ENCODE measurements at places on chromosomes 6 and 20.

DNA sequence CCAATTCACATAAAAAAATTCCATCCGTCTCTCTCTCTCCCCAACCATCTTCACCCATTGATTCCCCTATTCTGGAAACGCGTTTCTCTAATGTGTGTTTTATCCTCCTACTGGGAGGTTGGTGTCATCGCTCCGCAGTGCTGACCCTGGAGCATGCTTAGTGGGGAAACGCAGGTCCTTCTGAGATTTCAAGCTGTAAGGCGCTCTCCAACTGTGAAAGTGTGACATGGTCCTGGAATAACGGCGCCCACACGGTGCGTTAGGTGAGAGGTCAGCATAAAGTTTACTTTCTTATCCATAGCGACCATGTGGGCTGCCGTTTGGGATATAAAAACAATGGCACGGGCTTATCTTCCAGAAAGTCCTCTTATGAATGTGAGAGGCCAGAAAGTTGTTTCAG lies 123.9 kb downstream of the WDR27 start:
- no peak for DNase-seq

GRCh38 chr6:2505624-2506023 lies 245.1 kb downstream of the MYLK4 start:
- DNase-seq: no peak

- DNase-seq: peak; percentile 79
Measured at GRCh38 chr6:113995634-113996033, 24.7 kb upstream of the HDAC2 start.

DNA sequence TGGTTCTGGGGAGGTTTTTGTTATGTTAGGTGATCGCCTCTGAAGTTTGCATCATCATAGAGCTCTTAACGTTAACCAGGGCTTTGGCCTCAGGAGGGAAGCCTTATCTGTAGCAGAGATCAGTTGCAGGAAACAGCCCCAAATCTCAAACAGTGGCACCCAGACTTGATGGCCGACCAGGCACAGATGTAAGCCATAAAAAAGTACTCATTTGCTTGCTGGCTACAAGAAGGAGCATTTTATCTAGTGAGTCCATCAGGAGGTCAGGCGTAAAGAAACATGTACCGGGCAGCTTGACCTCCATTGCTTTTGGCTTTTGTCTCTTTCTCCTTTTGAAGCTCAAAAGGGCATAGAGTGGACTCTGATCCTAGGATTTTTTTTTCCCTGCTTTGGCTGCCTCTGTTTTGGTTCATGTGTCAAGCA lies 122.3 kb downstream of the CCDC170 start:
- DNase-seq: no peak

- DNase-seq: no peak
Measured at GRCh38 chr6:35048631-35049083, 92.5 kb downstream of the TCP11 start.

- no peak for DNase-seq
Measured at GRCh38 chr6:129206821-129207220, 323.9 kb downstream of the LAMA2 start.

DNA sequence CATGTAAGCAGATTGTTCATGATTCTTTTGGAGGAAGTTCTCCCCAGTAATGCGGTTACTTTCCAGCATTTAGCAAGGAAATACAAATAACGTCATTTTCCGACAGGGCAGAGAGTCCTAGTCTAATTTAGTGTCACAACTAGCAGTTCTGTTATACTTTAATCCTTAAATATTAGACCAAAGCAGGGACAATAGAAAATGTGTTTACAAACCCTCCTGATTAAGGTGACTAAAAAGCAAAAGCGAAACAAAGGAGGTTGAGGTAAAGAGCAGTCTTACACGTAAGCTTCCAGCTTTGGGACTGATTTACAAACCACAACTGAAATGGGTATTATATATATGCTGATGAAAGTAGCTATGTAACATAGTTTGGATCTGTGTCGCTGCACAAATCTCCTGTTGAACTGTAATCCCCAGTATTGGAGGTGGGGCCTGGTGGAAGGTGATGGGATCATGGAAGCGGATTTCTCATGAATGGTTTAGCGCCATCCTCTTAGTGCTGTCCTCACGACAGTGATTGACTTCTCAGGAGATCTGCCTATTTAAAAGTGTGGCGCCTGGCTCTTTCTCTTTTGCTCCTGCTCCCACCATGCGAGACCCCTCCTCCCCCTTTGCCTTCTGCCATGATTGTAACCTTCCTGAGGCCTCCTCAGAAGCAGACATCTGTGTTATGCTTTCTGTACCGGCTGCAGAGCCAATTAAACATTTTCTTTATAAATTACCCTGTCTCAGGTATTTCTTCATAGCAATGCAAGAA lies 81.9 kb downstream of the PLCB1 start:
- DNase-seq: no peak

- DNase-seq: peak; percentile 69
Measured at GRCh38 chr6:328136-328670, 35.9 kb downstream of the DUSP22 start.

- no peak for DNase-seq
Measured at GRCh38 chr20:61662968-61663331, 402.7 kb downstream of the TAF4 start.

GRCh38 chr6:47478233-47479139 lies 897 bp downstream of the CD2AP start:
- DNase-seq: no peak

DNA sequence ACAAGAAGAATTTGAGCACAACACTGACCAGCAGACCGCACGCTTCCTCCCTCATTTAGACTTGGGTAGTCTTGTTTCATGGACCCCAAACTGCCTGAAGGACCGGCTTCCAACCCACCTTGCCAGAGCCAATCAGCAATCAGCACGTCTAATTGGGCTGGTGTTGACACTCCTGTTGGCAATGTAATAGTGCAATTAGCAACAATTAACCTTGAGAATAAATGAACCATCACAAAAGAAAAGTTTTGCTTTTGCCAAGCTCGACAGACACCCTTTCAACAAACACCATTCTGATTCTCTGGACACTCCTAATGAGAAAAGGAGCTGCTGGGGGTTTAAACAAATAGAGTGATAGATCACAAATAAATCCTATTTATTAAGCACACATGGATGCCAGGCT lies 61.0 kb downstream of the EDN3 start:
- no peak for DNase-seq

GRCh38 chr6:134093007-134093573 lies 40.7 kb upstream of the SLC2A12 start:
- DNase-seq: no peak

- no peak for DNase-seq
Measured at GRCh38 chr6:49570474-49571079, 20.1 kb downstream of the C6orf141 start.

GRCh38 chr6:89840538-89840937 lies 10.9 kb downstream of the CASP8AP2 start:
- no peak for DNase-seq

GRCh38 chr6:13038741-13039190 lies 289.6 kb downstream of the TBC1D7 start:
- no peak for DNase-seq

- no peak for DNase-seq
Measured at GRCh38 chr20:910132-910869, 5.8 kb downstream of the ANGPT4 start.

- DNase-seq: no peak
Measured at GRCh38 chr20:55760586-55760985, 244.7 kb downstream of the CBLN4 start.

- DNase-seq: no peak
Measured at GRCh38 chr20:10468340-10468845, 33.3 kb downstream of the SLX4IP start.

- DNase-seq: no peak
Measured at GRCh38 chr6:14107711-14108494, 9.7 kb upstream of the CD83 start.

GRCh38 chr6:146286961-146287360 lies 256.7 kb upstream of the RAB32 start:
- DNase-seq: no peak

- no peak for DNase-seq
Measured at GRCh38 chr6:38150681-38151296, 331.3 kb downstream of the ZFAND3 start.

- no peak for DNase-seq
Measured at GRCh38 chr20:48799328-48800105, 28.3 kb downstream of the PREX1 start.

DNA sequence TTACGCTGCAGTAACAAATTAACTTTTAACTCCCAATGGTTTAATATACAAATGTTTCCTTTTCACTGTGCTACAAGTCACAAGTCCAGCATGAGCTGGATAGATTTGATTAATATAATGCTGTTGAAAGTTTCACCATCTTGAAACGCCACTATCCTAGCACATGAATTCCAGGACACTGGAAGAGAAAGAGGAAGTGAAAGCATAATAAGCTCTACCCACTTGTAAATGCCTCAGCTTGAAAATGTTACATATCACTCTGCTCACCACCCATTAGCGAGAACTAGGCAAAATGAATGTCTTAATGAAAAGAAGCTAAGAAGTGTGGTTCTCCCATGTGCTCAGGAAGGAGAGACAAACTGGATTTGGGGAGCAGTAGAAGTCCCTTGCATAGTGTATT lies 46.9 kb downstream of the PCSK2 start:
- no peak for DNase-seq

GRCh38 chr6:110852773-110853172 lies 21.8 kb upstream of the AMD1 start:
- DNase-seq: no peak

DNA sequence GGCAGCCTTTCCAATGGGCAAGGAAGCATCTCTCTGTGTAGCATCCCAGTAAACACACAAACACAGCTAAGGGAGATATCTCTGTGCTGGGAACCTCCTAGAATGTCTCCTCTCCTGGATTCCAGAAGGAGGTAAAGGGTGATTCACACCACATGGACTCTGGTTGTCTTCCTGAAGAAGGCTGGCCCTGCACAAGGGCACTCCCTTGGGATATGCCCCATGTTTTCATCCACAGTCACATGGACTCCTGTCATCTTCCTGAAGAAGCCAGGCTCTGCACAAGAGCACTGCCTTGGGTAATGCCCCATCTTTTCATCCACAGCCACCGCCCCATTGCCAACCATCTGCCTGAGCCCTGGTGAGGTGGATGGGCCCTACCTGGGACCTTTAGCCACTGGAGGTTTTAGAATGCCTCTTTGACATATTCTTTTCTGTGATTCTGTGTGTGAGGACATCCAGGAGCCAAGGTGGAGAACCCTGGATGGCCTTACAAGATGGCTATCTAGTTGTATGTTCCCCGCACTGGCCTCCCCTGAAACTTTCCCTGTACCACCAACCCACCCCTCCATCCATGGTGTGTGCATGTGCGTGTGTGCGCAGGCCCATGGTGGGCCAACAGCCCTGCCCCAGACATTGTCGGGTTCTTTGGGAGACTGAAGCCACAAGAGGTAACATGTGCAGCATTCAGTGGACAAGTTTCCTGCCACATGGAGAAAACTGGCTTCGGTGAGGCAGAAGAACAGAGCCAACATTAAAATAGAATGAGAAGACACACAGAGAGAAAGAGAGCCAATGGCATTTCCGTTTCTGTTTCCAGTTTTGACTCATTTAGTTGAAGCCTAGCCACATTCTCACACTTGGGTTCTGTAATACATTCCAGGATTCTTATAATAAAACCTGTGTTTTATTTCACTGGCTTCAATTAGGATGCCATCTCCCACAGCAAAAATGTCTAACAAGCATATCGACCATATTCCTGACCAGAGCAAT lies 110.2 kb upstream of the CST7 start:
- no peak for DNase-seq

DNA sequence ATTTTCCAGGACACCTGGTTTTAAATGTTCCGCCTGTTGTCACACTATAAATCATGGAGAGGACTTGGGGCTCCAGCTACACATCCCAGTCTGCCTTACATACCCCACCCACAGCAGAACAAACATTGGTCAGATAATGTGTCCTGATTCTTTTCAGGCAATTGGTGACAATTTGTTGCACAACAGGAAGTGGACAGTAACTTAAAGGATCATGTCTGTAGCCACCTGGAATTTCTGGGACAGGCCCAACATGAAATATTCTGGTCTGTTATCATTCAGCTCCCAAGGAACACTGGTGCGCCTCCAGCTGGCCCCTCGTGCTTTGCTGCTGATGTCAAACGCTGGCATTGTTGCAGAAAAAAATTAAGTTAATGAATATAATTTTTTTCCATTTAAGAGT lies 117.2 kb downstream of the SOBP start:
- no peak for DNase-seq

- peak; percentile 69 for DNase-seq
Measured at GRCh38 chr6:31399589-31400466, 3.6 kb upstream of the MICA start.

DNA sequence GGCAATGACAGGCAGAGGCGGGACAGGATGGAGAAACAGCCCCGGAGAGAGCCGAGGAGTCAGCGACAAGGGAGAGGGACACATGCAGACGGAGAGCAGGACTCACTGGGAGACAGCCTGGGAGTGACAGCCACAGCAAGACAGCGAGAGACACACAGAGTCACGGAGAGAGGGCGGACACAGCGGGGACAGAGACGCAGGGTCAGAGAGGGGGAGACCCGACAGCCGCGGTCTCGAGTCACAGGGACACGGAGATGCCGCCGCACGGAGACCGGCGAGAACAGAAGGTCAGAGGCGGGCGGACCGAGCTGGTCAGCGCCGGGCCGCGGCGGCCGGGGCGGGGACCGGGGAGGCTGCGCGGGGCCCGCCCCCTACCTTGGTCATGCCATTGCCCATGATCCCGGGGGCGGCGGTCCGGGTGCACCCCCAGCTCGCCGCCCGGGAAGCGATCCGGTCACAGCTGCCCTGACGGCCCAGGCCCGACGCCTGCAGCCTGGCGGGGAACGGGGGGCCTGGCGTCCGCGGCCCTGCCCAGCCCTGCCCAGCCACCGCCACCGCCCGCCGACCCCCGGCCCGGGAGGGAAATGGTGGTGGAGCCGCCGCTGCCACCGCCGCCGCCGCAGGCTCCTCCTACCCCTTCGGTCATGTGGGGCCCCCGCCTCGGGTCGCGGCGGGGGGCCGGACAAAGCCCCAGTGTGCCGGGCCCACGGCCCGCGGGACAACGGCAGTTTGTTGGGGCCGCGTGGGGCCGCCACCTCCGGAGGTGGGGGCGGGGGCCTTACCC lies at the start of the genes DUSP15 and TTLL9:
TSS of gene DUSP15 (minus strand) at position 586 of the 784 bp plus-strand sequence. CDS start at position 396, 190 bp downstream.
TSS of gene TTLL9 (plus strand) at position 693 of the 784 bp plus-strand sequence. CDS start 493 bp downstream, outside the sequence.
- DNase-seq: no peak

GRCh38 chr6:106080763-106081095 lies 5.4 kb upstream of the PRDM1 start:
- no peak for DNase-seq

DNA sequence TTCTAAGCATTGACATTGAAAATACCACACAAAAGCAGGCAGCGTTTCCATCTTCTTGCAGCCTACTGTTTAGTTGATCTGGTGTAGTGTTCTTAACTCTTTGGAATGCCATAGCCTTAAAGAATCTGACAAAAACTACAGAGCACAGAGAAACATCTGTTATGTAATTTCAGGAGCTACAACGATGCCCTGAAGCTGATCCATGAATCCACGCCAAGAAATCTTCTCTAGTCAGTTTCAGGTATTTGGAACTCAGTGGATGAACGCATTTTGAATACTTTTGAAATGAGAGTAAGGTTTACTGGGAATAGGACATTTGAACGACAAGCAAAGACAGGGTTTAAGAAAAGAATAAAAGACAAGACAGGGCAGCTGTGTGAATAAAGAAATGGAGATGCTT lies 17.8 kb downstream of the ALDH8A1 start:
- DNase-seq: no peak

DNA sequence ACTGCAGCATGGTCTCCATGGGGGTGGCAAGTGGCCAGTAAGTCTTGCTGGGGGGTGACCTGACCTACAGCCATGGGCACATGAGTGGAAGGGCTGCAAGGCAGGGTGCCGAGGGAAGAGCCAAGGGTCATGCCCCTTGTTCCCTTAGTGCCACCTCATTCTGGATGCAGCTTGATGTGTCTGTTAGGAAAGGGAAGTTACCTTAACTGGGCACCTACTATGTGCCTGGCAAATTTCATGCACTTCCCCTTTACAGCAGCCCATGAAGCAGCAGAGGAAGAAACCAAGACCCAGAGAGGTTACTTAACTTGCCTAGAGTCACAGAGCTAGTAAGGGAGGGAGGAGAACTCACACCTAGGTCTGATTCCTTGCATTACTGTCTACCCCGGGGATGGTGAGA lies 174.0 kb downstream of the MRPL14 start:
- DNase-seq: no peak

All from fibroblast of the conjunctiva (primary cell).